Aorta (tissue), 5 donors: ENCODE measurements at places on chromosomes 5 and 9.

GRCh38 chr9:114811301-114811700, 5.5 kb upstream of the TNFSF15 start:
- DNase-seq = no peak

DNA sequence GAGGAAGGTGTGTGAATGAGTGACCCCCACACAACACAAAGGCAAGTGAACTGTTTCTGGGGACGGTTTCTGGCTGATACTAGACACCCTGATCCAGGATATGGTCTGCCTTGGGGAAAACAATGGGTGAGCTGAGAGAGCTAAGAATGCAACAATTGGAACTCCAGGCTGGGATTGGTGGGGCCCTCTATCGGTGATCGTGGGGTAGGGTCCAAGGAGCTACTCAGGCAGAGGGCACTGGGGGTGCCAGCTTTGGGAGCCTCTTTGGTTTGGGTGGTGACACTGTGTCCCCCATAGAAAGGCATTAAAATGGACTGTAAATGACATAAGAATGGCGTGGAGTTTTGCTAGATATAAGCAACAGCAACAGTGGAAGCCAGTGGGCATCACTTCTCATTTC, 439.1 kb downstream of the DMAC1 start:
- DNase-seq = no peak

DNA sequence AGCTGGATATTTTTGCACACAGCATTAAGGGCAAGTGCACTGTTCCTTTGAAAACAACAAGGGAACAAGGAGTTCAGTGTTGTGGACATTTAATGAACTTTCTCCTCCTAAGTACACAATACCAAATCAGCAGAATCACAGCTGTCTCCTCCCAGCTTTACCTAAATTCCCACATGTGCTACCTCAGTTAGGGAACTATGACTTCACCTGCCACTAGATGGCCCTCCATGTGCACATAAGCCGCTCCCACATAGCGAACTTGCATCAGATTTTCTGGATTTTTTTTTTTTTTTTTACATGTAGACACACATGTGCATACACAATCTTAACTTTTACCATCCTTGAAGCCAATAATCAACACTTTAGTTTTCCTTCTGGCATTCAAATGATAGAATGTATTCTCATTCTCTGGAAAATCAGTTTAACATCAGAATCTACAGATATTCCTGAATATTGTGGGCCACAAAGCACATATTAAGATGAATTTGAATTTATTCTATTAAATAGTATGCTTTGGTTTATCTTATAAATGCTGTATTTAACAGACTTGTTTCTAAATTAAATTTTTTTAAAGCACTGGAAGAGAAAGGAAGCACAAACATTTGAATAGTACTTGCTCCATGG, 123.6 kb downstream of the PALM2AKAP2 start:
- no peak for DNase-seq

DNA sequence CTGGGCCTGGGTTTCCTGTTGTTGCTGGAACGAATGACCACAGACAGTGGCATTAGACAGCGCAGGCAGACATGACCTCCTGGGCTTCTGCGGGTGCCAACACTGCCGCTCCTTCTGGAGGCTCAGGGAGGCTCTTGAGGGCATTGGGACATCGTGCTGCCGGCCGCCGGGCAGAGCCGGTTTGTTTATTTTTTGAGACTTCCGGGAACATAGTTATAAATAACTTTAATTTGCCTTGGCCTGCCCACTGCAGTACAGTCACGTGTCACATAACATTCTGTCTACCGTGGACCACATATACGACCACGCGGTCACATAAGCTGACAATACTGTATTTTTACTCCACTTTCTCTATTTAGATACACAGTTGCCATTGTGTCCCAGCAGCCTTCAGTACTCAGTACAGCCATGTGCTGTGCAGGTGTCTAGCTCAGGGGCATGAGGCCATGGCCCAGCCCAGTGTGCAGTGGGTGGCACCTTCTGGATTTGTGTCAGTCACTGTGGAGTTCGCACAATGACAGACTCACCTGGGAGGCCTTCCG, 8.2 kb upstream of the TOR4A start:
- DNase-seq = peak; percentile 85

GRCh38 chr5:7763621-7764072, 87.3 kb downstream of the CFAP90 start:
- peak; percentile 75 for DNase-seq

- DNase-seq = peak; percentile 50
Measured at GRCh38 chr5:129771058-129771838, 23.4 kb downstream of the MINAR2 start.

DNA sequence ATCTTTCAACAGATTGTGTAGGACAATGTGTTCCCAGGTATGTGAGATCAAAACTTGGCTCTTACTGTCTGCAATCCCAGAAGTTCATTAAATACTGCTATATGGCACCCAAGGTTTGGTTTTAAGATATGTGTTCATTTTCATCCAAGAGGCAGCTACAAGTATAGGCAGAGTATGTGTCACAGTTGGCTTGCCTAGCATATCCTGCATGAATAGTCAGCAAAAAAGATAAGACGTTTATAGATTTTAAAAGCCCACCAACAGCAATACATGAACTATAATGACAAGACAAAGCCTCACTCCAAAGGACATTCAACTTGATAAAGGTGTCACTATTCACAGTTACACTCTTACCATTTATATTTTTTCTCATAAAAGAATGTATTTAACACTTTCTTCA, 99.1 kb downstream of the BNC2 start:
- no peak for DNase-seq

- DNase-seq = no peak
Measured at GRCh38 chr9:121765021-121765950, 113.9 kb downstream of the DAB2IP start.

DNA sequence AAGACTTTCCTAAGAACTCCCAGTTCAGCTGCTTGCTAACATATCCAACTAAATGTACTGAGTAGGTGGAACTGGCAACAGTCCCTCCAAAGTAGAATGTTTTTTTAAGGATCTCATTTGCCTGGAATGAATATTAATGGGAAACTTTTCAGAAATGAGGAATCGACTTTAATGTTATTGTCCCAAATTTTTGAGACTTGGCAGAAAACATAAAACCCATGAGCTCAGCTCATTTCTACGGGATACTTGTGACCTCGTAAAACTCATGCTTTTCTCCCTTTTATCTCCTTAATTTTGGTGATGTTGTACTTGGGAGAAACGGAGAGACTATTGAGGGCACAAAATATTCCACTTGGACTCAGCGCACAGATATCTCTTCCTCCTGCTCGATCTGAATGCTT, 296.8 kb downstream of the EBF1 start:
- no peak for DNase-seq

- DNase-seq = no peak
Measured at GRCh38 chr9:129336601-129337331, 158.7 kb upstream of the IER5L start.

GRCh38 chr9:121738411-121738810, 87.0 kb downstream of the DAB2IP start:
- DNase-seq = no peak

DNA sequence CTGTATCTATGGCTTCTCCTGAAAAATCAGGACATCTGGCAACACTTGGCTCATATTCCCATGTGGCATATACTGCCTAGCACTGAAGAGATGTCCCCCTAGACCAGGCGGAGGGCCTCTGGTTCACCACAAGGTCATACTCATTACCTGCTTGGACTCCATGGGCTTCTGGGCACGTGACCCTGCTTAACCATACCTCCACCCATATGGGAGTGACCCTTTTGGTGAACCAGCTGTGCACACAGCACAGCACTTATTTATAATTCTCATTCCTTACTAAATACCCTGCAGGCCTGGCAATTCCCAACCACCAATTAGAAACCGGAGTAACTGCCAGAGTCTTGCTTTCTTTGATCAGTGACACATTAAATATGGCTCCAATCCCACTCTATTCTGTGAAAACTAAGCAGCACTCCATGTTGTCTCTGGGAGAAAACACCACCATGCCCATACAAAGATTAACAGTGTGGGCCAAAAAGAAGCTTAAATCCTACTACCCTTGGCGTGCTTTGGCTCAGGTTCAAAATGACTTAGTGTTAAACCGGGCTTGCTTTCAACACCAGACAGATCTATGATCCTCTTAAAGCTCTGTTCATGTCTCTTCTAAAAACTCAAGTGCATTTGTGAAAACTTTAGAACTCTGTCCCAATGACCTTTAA, 57.7 kb downstream of the MTMR12 start:
- no peak for DNase-seq

DNA sequence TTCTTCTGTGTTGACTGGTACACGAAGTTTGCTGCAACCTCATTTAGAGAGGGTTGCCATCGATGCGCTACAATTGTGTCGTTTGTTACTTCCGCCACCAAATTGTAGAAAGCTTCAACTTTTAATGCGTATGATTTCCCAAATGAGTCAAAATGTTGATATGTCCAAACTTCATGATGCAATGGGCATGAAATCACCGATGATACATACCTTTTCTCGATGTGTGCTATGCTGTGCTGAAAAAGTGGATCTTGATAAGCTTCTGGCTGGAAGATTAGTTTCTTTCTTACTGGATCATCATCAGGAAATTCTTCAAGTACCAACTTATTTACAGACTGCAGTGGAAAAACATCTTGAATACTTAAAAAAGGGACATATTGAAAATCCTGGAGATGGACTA, 65.7 kb downstream of the TMEM38B start:
- DNase-seq = no peak

- DNase-seq = no peak
Measured at GRCh38 chr5:9775339-9775738, 145.2 kb upstream of the TAS2R1 start.

DNA sequence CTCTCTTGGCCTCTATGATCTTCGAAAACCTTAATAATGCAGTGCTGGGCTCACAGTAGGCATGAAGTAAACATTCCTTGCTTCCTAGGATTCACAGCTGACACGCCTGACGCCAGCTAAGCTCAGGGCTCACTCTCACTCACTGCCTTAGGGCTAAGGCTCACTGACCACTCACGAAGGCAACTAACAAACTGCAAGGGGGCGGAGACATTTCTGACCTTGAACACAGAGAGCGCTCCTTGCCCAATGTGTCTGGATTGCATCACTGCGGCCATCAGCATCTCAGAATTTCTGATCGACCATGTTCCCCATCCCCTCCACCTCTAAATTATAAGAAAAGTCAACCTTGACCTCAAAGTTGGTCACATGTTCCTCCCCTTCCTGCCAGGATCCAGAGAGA, 372.6 kb downstream of the EBF1 start:
- no peak for DNase-seq

DNA sequence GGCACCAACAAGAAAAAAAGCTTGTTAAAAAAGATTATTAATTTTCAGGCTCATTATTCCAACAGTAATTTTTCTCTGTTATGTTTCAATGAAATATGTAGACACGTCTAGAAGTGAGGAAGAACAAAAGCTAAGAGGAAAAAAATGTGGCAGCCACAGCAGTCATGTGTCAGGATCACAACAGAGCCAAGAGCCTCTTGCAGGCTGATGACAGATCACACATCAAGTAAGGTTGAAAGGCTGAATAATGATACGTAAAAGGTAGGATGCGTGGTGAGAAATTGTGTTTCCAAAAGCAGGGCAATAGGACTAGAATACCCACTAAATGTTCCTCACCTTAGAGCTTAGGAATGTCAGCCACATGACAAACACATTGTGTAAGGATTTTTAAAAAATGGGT, 124.8 kb downstream of the HTR1A start:
- no peak for DNase-seq

DNA sequence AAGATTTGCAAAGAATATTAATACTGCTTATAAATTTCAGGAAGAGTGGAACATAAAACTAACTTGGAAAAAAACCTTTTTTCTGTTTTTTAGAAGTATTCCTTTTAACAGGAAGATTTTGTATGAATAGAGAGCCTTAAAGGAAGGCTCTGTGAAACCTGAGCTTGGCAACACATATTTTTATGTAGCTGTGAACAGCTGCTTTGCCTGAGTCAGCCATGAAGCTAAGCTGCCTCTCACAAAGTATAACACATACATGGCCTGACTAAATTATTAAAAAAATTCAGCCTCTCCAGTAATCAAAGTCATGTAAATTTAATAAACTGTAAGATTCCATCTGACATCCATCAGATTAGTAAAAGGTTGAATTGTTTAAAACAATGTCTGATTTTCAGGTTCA, 547.5 kb downstream of the ELAVL2 start:
- DNase-seq = no peak

DNA sequence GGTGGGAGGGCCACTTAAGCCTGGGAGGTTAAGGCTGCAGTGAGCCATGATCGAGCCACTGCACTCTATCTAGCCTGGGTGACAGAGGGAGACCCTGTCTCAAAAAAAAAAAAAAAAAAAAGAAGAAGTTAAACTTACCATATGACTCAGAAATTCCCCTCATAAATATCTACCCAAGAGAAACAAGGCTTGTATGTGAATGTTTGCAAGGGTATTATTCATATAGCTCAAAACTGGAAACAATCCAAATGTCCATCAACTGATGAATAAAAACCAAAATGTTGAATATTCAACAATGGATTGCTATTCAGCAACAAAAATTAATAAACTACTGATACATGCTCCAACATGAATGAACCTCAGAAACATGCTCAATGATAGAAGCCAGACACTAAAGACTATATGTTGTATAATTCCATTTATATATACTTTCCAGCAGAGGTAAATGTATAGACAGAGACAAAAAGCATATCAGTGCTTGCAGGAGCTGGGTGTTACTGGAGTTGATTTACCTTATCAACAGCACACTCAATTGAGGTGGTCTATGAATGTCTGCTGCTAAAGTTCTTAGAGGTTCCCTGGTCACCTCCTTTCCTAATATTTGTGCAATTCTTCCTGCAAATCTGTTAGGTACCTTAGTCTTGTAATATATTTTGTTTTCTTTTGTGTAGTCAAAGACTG, 5.3 kb upstream of the SREK1 start:
- no peak for DNase-seq
